Colonic mucosa (tissue), 4 donors: ENCODE measurements at places on chromosomes 1 and 21. TPM values are rescaled to one million over a fixed set of nuclear protein-coding genes. Genes with fewer than 3 reads are reported as not detected.

DNA sequence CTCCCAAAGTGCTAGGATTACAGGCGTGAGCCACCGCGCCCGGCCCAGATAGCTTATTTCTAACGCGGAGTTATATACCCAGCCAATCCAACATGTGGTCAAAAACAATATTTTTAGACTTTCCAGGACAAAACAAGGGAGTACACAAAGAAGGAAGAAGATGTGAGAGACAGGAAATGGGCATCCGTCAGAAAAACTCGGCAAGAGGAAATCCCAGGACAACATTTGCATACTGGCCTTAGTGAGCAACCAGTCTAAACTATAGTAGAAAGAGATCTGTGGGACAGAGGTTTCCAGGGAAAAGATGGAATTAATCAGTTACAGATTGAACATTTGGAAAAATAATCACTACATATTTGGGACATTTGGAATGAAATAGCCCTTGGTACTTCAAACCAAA, 11.4 kb downstream of the ARMH1 start:
- no peak for DNase-seq

DNA sequence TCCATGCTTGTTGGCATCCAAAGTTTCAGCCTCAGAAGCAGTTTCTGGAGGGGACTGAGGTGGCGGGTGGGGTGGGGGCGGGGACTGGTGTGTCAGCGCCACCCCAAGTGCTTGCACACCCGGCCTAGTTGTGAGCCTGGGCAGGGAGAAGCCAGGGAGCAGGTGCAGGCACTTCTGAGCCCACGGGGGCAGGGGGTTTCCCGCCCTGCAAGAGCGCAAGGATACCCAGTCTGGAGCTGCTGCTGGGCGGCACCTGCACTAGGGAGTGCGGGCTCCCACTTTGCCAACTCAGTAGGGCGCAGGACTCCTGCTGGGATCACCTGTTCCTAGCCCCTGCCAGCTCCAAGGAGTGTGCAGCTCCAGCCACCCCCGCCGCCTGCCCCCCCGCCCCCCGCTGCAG, 33.5 kb downstream of the MAGI3 start:
- DNase-seq: no peak

DNA sequence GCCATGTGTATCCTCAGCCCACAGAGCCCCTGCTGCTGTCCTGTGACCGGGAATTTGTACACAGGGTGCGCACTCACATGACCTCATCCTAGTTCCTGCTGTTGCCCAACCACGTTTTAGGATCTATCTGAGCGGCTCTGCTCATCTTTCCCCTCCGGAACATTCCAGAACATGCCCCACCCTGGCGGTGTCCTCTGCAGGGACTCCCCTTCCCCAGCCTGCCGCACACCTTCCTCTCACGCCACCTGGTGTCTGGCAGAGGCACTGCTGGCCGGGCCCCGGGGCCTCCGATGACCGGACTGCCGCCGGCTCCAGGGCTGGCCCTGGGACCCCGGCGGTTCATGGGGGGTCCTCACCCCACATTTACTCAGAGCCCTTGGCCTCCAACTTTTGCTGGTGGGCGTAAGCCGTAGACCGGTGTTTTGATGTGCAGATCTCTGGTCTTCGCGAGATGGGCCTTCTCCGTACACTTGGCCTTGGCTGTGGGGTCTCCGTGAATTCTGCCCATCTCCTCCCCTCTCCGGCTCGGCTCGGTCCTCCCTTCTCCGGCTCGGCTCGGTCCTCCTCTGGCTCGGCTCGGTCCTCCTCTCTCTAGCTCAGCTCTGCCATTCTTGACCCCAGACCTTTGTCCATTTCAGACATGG, 29.5 kb downstream of the ARHGEF16 start:
- DNase-seq: peak; percentile 67

DNA sequence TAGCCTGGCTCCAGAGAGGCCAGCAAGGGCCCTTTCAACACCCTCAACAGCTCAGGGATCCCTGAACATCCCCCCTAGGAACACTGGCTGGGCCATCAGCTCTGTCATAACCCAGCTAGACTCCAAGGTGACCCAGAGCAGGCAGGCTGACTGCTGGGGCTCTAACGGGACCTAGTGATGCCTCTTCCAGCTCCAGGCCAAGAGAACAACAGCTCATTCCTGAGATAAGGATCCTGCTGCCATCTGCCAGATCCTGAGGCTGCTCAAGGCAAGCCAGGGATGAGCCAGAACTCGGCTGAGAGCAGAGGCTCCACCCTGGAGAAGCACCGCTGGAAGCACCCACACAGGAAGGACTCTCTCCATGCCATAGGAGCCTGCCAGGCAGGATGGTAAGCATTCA, 2.0 kb downstream of the VSIG8 start:
- no peak for DNase-seq

DNA sequence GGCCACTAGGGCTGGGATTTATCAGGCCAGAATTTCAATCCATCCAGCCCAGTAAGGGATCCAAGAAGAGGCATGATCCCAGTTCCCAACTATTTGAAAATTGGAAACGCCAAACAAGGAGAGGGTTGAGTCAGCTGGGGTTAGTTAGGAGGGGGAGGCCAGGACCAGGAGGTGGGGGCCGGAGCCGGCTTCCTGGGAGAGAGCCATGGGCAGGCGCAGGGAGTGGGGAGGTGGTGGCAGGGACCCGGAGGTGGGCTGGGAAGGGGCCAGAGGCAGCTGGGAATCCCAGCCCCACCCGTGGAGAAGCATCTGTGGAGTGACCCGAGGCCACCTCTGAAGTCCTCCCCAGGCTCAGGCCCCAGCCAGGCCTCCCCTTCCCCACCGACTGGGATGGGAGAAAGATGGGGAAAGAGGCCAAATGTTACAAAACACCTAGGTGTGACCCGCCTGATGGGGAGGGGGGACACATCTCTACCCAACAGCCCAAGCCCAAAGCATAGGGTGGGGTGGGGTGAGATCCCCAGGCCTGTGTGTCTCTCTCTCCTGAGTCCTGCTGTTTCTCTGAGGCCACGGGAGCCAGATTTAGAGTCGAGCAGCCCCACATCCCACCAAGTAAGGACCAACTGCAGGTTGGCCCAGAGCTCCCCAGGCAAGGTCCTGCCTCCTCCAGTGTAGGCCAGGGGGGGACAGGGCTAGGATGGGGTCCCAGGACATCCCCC, 10.1 kb downstream of the HSPG2 start:
- no peak for DNase-seq

Gene GNAT2
- not detected for total RNA-seq

Gene GIPC2
- total RNA-seq: 26.7 TPM
